Peyer's patch (tissue), 4 donors: ENCODE measurements at places on chromosomes 3 and 15. TPM values are rescaled to one million over a fixed set of nuclear protein-coding genes. Genes with fewer than 3 reads are reported as not detected.

DNA sequence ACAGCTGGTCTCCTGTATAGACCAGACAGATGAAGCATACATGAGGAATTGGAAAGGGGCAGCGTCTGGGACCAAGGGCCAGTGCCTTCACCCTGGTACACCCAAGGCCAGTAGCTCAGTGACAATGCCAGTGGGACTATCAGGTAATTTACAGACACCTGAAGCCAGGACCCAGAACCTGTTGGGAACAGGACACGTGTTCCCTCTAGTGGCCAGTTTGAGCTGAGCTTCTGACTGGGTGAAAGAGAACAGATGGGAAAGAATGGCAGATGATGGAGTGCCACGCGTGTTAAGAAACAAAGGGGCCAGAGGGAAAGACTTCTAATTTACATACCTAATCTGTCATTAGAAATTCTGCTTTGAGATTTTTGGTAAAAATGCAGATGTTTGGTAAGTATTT, 5.1 kb upstream of the SLC25A38 start:
- DNase-seq = peak; percentile 82

DNA sequence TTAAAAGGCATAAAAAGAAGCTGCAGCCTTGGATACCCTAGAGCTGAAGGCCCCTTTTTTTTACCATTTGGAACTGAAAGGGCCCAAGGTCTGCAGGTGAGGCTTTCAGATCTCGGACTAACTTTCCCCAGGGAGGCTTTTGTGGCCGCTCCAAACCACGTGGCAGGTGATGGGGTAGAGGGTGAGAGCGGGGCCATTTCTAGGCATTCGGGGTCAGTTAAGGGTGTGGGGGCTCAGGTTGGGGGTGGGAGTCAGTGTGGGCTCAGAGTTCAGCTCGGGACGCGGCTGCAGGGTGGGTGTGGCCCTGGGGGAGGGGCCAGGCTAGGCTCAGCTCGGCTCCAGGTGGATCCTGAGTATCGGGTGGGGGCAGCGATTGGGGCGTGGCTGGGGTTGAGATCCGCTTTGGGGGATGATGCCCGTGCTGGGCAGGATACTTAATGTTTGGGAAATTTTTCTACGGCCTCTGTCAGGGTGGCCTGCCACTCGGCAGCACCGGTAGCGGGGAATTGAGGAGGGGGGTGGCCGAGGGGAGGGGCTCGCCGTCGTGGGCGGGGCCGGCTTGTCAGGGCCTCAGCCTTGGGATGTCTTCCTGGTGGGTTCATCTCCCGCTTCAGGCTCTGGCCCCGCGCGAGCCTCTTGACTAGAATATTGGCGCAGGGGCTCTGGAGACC, 2.5 kb downstream of the KLF13 start:
- DNase-seq = peak; percentile 64

GRCh38 chr15:44029940-44030568, 165.0 kb downstream of the FRMD5 start:
- no peak for DNase-seq

DNA sequence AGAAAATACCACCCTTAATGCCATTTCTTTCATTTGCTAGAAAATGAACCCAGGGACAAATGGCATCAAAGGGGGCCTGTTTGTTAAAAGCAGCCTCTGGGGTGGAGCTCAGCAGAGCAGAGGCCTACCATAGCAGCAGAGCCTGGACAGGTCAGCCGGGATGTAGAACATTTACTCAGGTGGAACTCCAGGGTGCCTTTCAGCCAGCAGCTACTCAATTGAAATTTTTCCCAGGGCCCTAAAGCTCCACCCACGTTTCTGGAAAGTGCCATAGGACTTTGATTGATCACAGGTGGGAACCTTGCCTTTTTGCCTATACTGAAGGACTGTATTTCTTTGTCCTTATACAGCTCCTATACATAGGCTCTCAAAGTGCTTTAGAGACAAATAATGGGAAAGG, 74.5 kb upstream of the C15orf61 start:
- DNase-seq = no peak

GRCh38 chr3:40216471-40216870, 93.0 kb upstream of the EIF1B start:
- no peak for DNase-seq

DNA sequence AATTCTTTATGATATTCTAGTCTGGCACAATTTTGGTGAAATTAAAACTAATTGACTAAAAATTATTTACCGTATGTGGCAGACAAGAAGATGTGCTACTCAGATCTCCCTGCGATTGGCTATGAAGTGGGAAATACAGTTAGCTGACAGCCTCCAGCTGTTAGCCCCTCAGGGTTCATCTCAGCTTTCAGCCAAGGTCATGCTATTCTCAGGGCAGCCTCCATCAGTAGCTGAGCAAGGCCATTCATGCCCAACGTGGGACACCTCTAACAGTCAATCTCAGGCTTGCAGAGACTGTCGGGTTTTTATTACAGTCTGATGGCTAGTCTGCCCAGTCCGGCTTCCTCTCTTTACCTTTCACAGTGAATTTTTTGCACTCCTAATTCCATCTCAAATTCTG, 6.7 kb downstream of the PARP9 start:
- no peak for DNase-seq

DNA sequence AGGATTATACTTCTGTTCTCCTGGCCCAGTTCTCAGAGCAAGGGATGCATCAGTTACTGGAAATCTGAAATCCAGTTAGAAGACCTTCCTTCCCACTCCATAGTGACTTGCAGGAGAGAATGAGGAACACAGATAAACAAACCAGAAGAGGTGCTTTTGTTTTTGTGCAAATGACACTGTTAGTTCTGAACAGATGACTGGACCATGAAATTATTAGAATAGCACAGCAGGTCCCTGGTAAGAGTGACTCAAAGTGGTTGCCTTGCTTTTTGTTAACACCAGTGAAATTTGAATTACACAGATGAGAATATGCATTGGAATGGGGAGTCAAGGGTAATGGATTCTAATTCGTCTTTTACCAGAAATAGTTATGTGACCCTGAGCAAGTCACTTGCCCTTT, 30.4 kb upstream of the LRIG1 start:
- no peak for DNase-seq

GRCh38 chr15:92595506-92596381, 59.8 kb downstream of the FAM174B start:
- peak; percentile 8 for DNase-seq

Gene MAP6D1
- total RNA-seq = 1.8 TPM
